Cerebellum (tissue), 4 donors: ENCODE measurements at places on chromosomes 3 and 15. TPM values are rescaled to one million over a fixed set of nuclear protein-coding genes. Genes with fewer than 3 reads are reported as not detected.

Gene CORO2B
- total RNA-seq: 30.2 TPM

Gene NECTIN3
- total RNA-seq: 98.5 TPM

Gene ENTPD3
- total RNA-seq: 5.3 TPM

Gene SRP14
- 84.8 TPM for total RNA-seq

Gene KLHL6
- 1.3 TPM for total RNA-seq

Gene COL7A1
- 5.8 TPM for total RNA-seq

Gene CFAP44
- total RNA-seq: 16.9 TPM

Gene ALDH1A2
- total RNA-seq: 8.9 TPM

Gene KBTBD8
- 9.0 TPM for total RNA-seq

Gene MRPS22
- 48.0 TPM for total RNA-seq

Gene EHHADH
- total RNA-seq: 1.5 TPM

Gene SEMA6D
- total RNA-seq: 102 TPM

Gene PLAAT1
- total RNA-seq: 6.1 TPM

Gene SPSB4
- 12.7 TPM for total RNA-seq

Gene PLOD2
- total RNA-seq: 26.2 TPM

Gene CD86
- 1.00 TPM for total RNA-seq

Gene PLA2G4E
- not detected for total RNA-seq

Gene LSG1
- 30.7 TPM for total RNA-seq

Gene RTP3
- total RNA-seq: not detected

Gene DCLK3
- 3.6 TPM for total RNA-seq

Gene TGM5
- total RNA-seq: not detected

Gene FANCD2OS
- total RNA-seq: not detected

Gene SPTBN5
- total RNA-seq: 1.3 TPM

Gene ATP13A5
- 0.27 TPM for total RNA-seq

Gene STX19
- total RNA-seq: not detected

Gene SERPINI2
- 10.1 TPM for total RNA-seq

Gene RPL4
- 1,403 TPM for total RNA-seq

Gene GABRR3
- total RNA-seq: not detected

Gene SLC6A1
- total RNA-seq: 167 TPM

Gene SLC9C1
- 0.45 TPM for total RNA-seq

Gene ALDH1L1
- total RNA-seq: 4.7 TPM

Gene FAM107A
- total RNA-seq: 13.1 TPM

Gene INO80
- total RNA-seq: 37.5 TPM

Gene PTH1R
- 4.4 TPM for total RNA-seq

Gene RAB5A
- 83.0 TPM for total RNA-seq

Gene GCSAM
- 0.27 TPM for total RNA-seq

Gene KY
- 2.1 TPM for total RNA-seq

Gene LMAN1L
- 0.09 TPM for total RNA-seq

Gene C3orf18
- 15.8 TPM for total RNA-seq

Gene CDC25A
- 8.7 TPM for total RNA-seq

Gene ARHGEF26
- total RNA-seq: 10.1 TPM

Gene PLEKHO2
- total RNA-seq: 9.1 TPM

Gene ZNF80
- total RNA-seq: 0.09 TPM

Gene AMOTL2
- total RNA-seq: 49.3 TPM

Gene FAM43A
- 10.9 TPM for total RNA-seq

Gene CHRNA3
- 7.6 TPM for total RNA-seq

Gene LRRC15
- total RNA-seq: not detected

Gene MYL3
- 1.3 TPM for total RNA-seq

Gene BNIP2
- 70.0 TPM for total RNA-seq

Gene POU1F1
- not detected for total RNA-seq

Gene CDCP1
- 0.09 TPM for total RNA-seq

Gene CFAP20DC
- total RNA-seq: 3.6 TPM

Gene GREM1
- total RNA-seq: 0.54 TPM

Gene ESYT3
- total RNA-seq: 10.0 TPM

Gene ISLR2
- total RNA-seq: 104 TPM

Gene PPARG
- 2.7 TPM for total RNA-seq

Gene ASB14
- 0.27 TPM for total RNA-seq

Gene TCF12
- 250 TPM for total RNA-seq

Gene POTEB
- not detected for total RNA-seq
